ENCODE measurements at places on chromosomes 1 and 21.

- no peak for DNase-seq
Observed at GRCh38 chr1:203204756-203205155, 18.3 kb upstream of the CHI3L1 start.

DNA sequence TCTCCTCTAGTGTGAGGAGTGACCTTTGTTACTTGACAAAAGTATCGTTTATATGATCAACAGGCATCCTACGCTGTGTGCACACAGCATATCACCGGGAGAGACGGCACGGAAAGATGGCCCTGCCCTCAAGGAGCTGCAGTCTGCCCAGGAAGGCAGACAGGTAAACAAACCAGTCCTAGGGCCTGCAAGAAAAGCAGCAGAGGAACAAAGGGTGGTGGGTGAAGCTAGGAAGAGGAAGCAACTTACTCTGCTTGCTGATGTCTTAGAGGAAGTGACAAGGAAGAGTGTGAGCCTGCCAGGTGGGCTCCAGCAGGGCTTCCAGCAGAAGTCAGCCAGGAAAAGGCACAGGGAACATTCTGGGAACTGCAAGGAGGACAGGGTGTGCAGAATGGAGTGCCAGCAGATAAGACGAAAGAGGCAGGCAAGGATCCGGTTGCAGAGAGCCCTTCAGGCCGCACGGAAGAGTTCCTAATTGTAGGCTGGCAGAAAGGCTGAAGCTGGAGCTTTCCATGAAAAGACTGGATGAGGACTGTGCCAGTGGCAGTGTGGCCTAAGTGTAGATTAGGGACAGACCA lies 106.7 kb downstream of the SLC45A1 start:
- no peak for DNase-seq

DNA sequence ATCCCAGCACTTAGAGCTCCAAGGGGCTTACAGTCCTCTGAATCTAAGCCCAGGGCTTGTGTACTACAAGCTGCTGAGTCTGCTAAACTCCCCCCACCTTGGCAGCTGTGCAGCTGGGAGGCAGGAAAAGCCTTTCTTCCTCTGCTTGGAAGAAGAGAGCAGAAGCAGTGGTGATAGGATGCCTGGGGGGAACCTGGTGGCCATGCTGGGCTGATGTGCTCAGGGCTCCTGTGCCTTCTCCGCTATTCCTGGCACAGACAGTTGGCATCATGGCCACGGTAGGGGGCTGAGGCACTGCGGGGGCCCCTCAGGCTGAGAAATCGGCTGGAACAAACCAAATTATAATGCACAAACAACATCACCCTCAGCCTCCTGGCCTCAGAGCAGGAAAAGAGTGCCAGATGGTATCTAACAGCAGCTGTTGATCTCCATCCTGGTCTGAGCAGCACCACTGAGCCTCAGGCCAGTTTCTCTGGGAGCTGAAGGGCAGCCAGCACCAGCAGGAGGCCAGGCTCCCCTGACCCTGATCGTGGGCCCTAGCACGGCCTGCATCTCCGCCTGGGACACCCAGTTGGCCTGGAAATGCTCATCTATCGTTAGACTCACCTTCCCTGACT lies 35.8 kb downstream of the ECE1 start:
- no peak for DNase-seq

GRCh38 chr1:84540759-84541158 lies 33.5 kb downstream of the CTBS start:
- DNase-seq, result no peak

DNA sequence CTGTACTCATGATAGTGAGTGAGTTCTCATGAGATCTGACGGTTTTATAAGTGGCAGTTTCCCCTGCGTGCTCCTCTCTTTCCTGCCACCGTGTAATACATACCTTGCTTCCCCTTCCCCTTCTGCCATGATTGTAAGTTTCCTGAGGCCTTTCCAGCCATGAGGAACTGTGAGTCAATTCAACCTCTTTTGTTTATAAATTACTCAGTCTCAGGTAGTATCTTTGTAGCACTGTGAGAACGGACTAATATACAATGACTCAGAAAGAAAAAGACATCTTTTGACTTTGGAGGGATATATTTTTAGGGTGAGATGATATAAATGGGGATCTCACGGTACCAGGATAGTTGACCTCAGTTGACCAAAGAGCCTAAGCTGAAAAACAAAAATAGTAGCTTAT lies 74.7 kb upstream of the BACH1 start:
- peak; percentile 57 for DNase-seq
